Left ventricle myocardium inferior (tissue), 1 donor: ENCODE measurements at places on chromosomes 13 and 19. TPM values are rescaled to one million over a fixed set of nuclear protein-coding genes. Genes with fewer than 3 reads are reported as not detected.

Gene SYDE1
- 13.1 TPM for total RNA-seq

Gene FCAR
- not detected for total RNA-seq

Gene TEX26
- total RNA-seq: not detected

Gene HSD17B14
- 1.8 TPM for total RNA-seq

Gene HSH2D
- 0.16 TPM for total RNA-seq

Gene CCDC70
- not detected for total RNA-seq
